Endothelial cell (in vitro differentiated cells): ENCODE measurements at places on chromosomes 1 and 21.
A peak's percentile ranks its signal among the peaks of the same experiment; 100 is the strongest.

DNA sequence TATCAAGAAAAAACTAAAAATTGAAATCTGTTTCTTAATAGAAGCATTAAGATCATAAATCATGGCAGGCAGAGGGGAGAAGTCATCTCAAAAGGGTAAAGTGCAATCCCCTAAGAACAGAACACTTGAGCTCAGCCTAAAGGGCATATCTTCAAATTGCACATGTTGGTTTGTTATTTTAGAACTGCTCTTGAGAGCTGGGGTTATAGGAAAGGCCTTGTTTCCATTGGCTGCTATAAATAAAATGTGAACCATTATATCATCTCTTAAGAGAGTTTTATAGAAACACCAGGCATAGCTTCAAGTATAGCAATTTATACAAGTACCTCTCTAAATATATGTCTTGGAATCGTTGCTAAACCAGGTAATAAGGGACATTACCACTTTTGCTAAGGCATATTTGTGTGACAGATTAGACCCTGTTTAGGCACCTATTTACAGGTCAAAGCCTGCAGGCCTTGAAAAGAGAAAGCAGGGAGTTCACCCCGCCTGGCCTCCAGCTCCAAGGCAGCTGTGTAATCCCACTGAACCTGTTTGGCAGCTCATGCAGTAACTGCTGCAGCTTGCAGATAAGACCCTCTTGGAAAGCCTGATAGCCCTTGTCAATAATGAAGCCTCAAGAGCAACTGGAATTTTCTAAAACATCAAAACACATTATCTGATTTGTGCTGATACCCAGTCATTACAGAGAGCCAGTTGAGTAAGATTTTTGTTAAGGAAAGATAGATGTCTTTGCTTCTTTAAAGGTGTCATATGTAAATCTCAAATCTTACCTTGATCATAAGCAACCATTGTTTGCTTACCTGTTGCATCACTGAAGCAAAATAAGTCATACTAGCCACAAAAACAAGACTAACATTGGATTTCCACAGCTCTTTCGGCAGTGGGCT, 24.2 kb upstream of the SYDE2 start:
- peak; percentile 18 for DNase-seq

DNA sequence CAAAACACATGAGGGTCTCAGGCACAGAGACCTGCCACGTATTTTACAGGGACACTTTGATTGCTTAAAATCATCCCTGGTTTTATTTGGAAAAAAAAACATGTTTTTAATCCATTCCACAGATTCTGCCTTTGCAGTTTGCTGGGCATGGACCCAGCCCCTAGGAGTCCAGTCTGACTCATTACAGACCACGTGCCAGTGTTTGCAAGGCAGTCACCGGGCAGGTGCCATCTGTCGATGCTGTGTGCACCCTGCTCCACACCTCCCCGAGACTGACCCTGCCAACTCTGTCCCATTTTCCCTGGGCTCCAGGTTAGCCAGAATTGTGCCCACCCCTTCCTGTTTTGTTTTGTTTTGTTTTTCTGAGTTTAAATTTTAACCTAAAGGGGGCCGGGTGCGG, 148.4 kb upstream of the TMEM51 start:
- no peak for DNase-seq

- no peak for DNase-seq
Measured at GRCh38 chr1:67324068-67324467, 16.4 kb downstream of the IL12RB2 start.

DNA sequence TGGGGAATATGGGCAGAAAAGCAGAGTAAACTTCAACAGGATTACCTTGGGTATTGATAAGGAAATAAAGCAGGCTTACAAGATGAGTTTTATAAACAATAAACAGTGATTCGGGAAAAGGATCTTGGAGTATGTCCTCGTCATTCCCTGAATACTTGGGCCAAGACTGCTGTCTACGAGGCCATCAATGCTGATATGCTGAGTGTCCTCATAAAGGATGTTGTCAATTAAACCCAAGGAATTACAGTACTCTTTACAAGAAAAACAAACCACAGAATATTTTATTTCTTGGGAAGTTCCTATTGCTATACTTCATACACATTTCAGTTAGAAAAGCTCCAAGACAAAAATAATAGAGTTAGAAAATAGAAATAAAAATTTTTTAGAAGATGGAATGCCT, 34.9 kb downstream of the ATP1B1 start:
- no peak for DNase-seq

DNA sequence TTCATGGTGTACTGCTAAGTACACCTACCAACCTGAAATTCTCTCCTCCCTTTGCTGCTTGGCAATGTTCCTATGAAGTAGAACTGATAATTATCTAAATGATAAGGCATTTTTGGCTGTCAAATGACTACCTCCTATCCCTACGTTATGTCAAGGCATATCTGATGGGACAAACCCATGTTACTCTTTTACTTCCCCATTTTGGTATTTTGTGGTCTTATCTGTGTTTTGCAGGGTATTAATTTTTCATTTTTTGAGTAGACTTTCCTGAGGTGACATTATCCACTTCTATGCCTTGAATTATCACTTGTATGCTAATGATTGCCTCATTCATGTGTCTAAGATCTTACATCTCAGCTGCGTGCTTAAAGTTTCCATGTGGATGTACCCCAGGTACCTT, 499.6 kb upstream of the B3GALT2 start:
- DNase-seq = no peak

DNA sequence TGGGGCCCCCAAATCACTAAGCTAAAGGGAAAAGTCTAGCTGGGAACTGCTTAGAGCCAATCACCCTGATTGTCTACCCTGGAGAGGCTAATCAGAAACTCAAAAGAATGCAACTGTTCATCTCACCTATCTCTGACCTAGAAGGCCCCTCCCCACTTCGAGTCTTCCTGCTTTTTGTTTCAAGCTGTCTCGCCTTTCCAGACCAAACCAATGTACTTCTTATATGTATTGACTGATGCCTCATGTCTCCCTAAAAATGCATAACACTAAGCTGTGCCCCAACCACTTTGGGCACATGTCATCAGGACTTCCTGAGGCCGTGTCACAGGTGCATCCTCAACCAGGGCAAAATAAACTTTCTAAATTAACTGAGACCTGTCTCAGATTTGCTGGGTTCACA, 209.5 kb downstream of the APP start:
- no peak for DNase-seq

- DNase-seq = no peak
Measured at GRCh38 chr21:39014747-39015146, 168.5 kb downstream of the PSMG1 start.

GRCh38 chr1:49435291-49435690, 588.5 kb downstream of the AGBL4 start:
- no peak for DNase-seq

GRCh38 chr1:78153092-78153736, 107.4 kb downstream of the GIPC2 start:
- no peak for DNase-seq

GRCh38 chr1:84615790-84616189, 41.5 kb upstream of the CTBS start:
- no peak for DNase-seq

- DNase-seq = no peak
Measured at GRCh38 chr1:94009304-94009703, 100.1 kb upstream of the GCLM start.

GRCh38 chr1:7235871-7236517, 450.7 kb downstream of the CAMTA1 start:
- DNase-seq = no peak

- DNase-seq = no peak
Measured at GRCh38 chr1:172530000-172530399, 3.0 kb upstream of the SUCO start.

- no peak for DNase-seq
Measured at GRCh38 chr1:177310326-177310725, 139.6 kb downstream of the BRINP2 start.

GRCh38 chr1:114033216-114033706, 54.0 kb downstream of the OLFML3 start:
- DNase-seq = peak; percentile 21

DNA sequence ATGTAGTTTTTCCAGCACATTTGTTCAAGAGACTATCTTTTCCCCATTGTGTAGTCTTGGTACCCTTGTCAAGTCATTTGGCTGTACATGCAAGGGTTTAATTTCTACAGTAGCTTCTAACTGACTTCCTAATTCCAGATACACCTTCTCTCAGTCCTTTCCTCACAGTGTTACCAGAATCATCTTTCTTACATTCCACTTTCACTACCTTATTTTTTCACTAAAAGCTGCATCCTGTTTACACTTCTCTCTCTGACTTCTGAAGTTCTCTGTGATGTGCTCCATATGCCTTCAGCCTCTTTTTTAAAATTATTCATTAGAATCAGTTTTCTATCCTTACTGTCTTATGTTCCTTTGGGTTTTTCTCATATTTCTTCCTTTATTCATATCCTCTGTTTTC, 57.1 kb upstream of the RWDD3 start:
- no peak for DNase-seq

- no peak for DNase-seq
Measured at GRCh38 chr1:186577633-186578032, 102.6 kb downstream of the PTGS2 start.

DNA sequence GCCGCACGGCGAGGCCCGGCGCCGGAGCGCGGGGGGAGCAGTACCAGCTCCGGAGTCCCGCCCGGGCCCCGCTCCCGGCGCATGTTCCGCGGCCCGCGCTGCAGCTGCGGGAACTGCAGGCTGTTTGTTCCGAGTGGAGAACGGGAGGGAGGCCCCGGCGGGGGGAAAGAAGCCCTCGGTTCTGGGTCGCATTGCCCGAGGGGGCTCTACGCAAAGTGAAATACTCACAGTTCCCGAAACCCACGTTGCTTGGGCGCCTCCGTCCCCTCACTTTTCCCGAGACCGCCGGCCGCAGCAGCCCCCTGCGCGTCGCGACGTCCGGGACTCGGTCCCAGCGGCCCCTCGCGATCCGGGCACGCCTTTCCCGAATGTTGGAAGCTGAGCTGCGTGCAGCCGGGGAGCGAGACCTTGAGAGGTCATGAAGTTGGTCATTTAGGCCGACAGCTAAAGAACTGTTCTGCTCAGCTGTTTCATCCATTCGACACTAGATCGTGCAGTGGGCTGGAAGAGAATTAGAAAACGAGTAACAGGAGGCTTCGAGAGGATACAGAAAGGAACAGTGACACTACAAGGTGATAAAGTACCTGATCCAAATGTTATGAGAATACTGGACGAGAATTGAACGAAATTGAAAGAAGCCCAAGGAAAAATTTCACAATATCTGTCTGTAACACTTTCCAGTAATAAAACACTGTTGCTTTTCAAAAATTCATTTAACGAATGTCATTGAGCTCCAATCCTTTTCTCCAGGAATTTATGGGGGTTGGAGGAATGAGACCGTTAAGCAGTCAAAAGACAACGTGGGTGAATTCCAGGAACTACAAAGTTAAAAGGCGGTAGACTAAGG, 657 bp upstream of the LIN9 start:
- no peak for DNase-seq

- DNase-seq = no peak
Measured at GRCh38 chr1:46749921-46750404, 31.0 kb upstream of the EFCAB14 start.

GRCh38 chr1:30809514-30810263, 52.1 kb upstream of the LAPTM5 start:
- DNase-seq = no peak

GRCh38 chr1:154603317-154603716, 4.7 kb downstream of the ADAR start:
- no peak for DNase-seq

DNA sequence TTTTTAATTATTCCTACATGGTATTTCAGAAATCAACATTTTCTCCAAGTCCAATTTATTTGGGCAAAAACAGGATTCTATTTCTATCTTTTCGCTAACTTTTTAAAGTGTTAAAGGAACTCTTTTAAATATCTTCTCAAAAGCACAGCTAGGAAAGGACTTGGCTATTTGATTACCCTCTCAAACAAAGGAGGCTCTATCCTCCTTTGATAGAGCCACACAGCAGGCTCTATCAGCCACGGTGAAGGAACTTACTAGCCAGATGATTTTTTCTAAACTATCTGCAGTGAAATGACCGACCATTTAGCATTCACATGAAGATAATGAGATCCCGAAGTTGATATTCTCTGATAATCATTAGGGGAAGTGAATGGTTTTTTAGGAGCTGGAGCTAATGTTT, 9.1 kb downstream of the ANGPTL7 start:
- DNase-seq = no peak

DNA sequence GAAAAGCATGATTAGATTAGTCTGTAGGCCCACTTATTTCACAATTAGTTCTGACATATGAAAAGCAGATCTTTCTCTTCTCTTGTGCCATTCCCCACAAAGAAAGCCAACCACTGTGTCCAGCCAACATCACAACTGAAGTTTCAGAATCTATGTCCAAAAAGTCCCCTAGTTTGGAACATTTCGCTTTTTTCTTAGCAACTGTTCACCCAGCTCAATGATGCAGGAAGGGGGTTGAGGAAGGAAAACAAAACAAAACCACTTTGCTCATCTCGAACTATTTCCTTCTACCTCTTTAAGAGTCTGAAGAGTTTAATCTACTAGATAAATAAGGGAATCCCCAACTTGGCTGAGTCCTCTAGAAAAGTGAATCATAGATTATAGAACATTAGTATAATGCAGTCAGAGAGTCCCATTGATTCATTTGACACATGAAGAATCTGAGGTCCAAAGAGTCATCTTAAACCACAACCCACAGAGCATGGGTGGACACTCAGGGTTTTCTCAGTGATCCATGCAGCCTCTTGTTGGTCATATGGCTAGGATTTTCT, 159.3 kb upstream of the SGIP1 start:
- no peak for DNase-seq

GRCh38 chr1:112465122-112465521, 43.6 kb upstream of the WNT2B start:
- no peak for DNase-seq

- DNase-seq = no peak
Measured at GRCh38 chr1:116465845-116466685, 93.0 kb downstream of the ATP1A1 start.

- no peak for DNase-seq
Measured at GRCh38 chr1:61100578-61100977, 18.2 kb downstream of the NFIA start.

DNA sequence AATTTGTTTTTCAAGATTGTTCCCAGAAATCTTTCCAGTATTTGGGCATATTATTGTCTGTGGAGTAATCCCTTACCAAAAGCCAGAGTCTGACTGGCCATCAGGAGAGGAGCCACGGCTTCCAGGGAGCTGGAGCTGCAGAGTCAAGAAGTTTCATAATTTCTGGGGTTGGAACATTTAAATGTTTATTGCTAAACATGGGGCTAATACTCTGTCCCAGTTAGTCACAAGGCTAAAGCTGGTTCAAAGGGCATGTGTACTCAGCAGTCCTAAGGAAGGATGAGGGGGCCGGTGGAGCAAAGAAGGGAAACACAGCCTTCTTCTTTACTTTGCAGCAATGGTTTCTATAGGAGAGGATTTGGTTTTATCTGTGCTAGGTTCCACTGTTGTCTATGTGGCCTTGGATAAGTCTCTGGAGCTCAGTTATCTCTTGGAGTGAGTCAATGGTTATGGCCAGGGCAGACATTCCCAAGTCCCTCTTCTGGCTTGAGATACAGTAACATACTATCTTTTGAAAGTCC, 9.5 kb downstream of the DENND2D start:
- no peak for DNase-seq
